H1 (cell line): ENCODE measurements at places on chromosomes 4 and X.

DNA sequence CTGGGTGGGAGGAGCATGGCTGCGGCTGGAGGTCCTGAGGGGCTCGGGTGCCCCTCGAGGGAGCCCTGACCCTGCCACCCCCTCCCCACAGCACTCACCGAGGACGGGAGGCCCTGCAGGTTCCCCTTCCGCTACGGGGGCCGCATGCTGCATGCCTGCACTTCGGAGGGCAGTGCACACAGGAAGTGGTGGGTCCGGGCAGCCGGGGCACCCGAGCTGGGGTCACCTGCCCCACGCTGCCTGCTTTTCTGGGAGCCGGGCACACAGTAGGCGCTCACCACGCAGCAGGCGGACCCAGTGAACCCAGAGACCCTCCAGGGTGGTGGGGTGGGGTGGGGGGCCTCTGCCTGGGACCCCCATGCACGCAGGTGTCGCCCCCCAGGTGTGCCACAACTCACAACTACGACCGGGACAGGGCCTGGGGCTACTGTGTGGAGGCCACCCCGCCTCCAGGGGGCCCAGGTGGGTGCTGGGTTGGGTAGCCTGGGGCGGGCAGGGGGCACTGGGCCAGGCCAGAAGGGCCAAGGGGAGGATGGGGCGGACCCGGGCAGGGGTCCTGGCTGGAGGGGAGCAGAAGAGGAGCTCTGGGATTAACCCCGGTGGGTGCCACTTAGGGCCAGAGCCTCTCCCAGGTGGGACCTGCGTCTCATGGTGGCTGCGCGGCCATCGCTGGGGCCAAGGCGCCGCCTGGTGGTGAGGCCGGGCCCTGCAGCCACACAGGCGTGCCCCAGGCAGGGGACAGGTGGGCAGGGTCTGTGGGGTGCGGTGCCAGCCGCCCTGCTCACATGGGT lies 1.4 kb downstream of the HGFAC start:
- DNase-seq = peak; percentile 93

DNA sequence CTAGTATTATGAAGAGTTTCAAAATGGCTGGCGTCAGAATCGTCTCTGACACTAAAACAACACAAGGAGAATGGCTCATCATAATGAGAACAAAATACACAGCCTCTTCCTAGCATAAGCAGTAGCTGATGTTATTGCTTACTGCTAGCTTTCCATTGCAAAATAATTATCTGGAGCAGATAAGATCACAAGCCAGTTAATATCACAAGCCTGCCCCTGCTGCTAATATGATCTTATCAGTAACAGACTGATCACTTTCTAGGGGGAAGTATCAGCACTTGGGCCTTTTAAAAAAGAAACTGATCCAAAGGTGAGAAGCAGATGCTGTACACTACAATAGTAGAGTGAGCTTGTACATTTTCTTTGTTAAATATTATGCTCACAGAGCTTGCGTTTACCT lies 554.8 kb upstream of the PABPC4L start:
- no peak for DNase-seq

DNA sequence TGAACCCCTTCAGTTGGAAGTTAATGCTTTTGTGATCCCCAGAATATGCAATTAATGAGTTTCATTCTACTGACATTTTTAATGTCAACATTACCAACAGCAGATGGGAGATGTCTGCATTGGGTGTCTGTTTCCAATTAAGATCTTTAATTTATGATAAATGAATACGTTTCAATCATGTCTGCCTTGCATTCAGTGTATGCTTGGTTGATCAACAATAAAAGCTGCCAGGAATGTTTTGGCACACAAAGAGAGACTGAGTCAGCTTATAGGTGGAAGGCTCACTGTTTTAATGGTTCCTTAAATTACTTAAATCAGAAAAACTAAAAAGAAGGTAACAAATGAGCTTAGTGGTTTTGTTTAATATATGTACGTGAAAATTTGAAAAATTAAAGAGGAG lies 359.9 kb upstream of the CNKSR2 start:
- no peak for DNase-seq

DNA sequence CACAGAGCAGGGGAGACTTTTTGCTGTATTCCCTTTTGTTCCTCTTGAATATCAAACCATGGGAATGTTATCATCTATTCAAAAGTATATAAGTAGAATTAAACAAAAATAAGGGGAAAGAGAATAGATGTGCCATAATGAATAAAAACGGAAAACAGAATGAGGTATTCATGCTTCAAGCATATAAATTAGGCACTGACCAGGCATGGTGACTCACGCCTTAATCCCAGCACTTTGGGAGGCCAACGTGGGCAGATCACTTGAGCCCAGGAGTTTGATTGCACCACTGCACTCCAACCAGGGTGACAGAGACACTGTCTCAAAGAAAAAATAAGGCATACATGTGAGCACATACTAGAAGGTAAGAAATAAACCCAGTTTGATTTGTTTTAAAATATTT lies 16.3 kb upstream of the NEUROG2 start:
- no peak for DNase-seq

DNA sequence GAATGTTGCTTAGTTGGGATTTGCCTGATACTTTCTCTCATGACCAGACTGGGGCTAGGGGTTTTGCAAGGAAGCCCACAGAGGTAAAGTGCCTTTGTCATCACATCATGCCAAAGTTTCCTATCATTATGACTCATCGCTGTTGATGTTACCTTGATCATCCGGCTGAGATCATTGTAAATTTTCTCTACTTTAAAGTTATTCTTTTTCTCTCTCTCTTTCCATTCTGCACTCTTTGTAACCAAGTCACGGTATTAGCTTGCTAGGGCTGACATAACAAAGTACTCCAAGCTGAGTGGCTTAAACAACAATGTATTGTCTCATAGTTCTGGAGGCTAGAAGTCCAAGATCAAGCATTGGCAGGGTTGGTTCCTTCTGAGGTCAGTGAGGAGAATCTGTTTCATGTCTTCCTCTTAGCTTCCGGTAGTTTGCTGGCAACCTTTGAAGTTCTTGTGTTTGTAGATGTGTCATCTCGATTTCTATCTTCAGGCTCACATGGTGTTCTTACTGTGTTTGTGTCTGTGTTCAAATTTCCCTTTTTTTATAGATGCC lies 113.0 kb downstream of the DTHD1 start:
- no peak for DNase-seq

DNA sequence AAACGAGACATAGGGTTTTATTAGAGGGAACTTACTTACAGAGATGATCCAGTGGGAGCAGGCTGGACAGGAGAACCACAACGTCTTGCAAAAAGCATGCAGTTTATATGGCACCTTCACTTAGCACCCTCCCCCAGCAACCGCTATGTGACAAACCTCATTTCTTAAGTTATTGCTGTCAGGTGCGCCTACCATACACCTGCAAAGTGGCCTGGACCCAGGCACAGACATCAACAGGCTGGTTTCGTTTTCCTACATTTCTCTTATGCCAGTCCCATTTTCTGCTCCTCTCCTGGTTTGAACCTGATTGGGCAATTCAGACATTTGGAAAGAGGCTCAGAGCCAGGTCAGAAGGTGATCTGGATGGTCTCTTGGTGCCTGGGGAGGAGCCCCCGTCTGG lies 18.3 kb downstream of the RTL5 start:
- no peak for DNase-seq

GRCh38 chr4:124337874-124338273 lies 374.7 kb downstream of the ANKRD50 start:
- DNase-seq = no peak

- DNase-seq = no peak
Measured at GRCh38 chr4:174674305-174674840, 152.1 kb upstream of the HPGD start.

GRCh38 chr4:90445380-90445779 lies 318.2 kb downstream of the CCSER1 start:
- no peak for DNase-seq

DNA sequence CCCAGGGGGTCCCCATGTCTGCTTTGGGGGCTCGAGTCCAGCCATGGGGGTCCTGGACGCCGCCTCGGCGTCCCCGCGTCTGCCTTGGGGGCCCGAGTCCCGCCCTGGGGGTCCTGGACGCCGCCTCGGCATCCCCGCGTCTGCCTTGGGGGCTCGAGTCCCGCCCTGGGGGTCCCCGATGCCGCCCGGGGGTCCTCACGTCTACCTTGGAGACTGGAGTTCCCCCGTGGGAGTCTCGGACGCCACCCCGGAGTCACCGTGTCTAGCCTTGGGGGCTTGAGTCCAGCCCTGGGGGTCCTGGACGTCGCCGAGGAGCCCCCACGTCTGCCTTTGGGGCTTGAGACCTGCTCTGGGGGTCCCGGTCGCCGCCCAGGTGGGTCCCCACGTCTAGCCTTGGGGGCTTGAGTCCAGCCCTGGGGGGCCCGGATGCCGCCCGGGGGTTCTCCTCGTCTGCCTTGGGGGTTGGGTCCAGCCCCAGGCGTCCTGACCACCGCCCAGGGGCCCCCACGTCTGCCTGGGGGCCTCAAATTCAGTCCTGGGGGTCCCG lies 1.1 kb upstream of the GTPBP6 start:
- no peak for DNase-seq

- peak; percentile 76 for DNase-seq
Measured at GRCh38 chr4:125316791-125317524, 2.2 kb downstream of the FAT4 start.

DNA sequence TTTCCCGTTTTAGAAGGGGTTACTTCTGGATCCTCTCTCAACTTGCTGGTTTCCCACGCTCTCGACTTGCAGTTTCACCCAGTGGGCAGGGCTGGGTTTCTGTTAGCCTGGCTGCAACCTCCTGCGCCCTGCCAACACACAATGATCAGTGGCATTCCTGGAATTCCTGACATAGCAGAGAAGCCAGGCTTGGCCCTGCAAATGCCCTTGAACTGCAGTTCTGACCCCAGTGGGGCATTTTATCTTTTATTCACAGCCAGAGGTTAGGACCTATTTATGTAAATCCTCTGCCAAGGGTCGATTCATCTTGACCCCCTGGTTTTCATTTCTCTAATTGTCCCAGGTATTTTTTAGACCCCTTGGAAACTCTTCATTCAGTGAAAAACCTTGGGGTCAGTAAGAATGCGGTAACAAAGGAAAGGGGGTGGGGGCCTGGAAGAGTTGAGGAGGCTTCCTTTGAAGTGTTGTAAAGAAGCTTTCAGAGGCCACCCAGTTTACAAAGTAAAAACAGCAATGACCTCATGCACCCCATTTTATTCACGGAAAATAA lies 217.6 kb downstream of the ZNF674 start:
- no peak for DNase-seq

DNA sequence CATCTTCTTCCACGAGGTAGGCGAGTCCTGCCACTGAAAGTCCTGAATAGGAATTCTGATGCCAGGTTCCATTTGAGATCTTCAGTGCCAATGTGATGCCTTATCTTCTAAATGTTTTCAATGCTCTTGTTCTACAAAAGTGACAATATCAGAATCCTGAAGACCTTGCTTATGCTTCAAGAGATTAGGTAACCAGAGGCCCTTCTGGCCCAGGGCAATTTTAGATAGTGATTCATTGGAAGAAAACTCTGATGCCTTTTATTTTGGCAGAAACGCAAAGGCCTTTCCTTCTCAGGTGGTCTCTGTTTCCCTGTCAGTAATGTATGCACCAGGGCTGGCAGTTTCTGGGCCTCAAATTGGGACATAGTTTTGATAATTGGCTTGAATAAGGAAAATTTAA lies 144.8 kb downstream of the CEP135 start:
- no peak for DNase-seq

GRCh38 chr4:74042681-74043080 lies 4.2 kb upstream of the CXCL3 start:
- no peak for DNase-seq

DNA sequence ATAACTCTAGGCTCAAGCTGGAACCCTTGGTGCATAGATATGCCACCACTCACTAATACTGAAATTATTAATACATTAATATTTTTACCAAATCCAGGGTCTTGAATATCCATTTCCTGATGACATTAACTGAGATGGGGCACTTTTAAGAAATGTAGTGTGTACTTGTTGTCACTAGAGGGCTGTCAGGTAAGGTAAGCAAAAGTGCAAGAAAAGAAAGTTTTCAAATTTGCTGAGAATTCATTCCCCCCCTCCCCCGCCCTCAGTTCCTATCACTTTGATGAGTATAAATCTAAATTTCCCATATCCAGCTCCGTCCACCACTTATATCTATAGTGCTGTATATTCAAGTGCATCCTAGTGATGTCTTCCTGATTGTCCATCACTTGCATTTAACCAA lies 20.5 kb upstream of the WDR44 start:
- no peak for DNase-seq

DNA sequence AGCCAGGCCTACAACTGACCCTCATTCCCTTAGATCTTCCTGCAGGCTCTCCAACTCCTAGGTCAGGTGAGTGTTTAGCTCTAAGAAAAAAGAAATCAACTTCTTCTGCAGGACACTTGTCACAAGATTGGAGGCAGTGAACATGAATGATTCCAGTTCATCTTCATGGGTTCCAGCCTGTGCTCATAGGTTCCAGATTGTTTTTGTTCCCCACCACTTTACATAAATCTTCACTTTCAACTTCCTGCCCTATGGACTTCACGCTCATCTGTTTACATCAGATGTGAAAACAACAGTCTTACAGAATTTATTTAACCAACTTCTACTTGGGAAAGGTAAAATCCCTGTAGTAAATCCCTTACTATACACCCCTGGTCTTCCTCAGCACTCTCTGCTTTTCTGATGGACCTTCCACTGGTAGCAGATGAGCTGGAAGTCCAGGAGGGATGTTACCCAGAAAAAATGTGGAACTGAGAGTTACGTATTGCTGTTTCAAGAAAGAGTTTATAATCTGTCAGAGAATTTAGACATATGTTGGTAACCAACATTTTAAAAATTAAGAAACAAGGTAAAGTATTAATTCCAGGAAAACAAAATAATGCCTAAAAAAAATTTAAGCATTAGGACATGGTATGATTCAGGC lies 62.4 kb downstream of the ANAPC10 start:
- no peak for DNase-seq

DNA sequence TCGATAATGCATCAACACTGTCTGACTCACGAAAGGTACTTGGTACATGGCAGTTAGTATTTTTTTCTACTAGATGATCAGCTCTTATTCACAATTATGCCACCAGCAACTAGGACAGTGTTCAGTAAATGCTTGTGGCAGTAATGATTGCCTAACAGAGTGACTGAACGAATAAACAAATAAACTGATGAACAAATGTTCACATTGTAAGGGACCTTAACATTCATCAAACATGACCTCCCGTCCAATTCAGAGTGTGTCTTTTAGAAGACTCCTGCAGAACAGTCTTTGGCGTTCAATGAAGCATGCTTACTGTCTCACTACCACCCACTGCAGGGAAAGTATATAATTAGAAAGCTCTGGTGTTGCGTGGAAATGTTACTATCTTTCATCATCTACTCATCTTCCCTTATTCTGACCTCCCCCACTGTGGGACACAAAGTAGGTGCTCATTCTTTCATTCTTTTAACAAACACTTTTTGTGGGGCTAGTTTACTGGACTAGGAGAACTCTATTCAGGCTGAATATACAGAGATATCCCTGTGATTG lies 319.3 kb downstream of the RAB28 start:
- no peak for DNase-seq

- DNase-seq = no peak
Measured at GRCh38 chr4:1241936-1242505, 6.9 kb downstream of the CTBP1 start.

GRCh38 chr4:76388160-76388908 lies 32.6 kb downstream of the CCDC158 start:
- DNase-seq = no peak

- no peak for DNase-seq
Measured at GRCh38 chrX:136325377-136325776, 24.6 kb downstream of the ADGRG4 start.

GRCh38 chr4:113564493-113564892 lies 197.0 kb downstream of the CAMK2D start:
- DNase-seq = no peak

GRCh38 chrX:104469771-104470170 lies 96.2 kb upstream of the IL1RAPL2 start:
- no peak for DNase-seq

- DNase-seq = no peak
Measured at GRCh38 chr4:31349907-31350306, 629.7 kb downstream of the PCDH7 start.
